COR-L47 (cell line): ENCODE measurements at places on chromosomes 7 and 10.

GRCh38 chr7:85341973-85342372 lies 155.1 kb upstream of the SEMA3D start:
- no peak for DNase-seq

GRCh38 chr10:75062506-75063299 lies 48.8 kb upstream of the SAMD8 start:
- no peak for DNase-seq

DNA sequence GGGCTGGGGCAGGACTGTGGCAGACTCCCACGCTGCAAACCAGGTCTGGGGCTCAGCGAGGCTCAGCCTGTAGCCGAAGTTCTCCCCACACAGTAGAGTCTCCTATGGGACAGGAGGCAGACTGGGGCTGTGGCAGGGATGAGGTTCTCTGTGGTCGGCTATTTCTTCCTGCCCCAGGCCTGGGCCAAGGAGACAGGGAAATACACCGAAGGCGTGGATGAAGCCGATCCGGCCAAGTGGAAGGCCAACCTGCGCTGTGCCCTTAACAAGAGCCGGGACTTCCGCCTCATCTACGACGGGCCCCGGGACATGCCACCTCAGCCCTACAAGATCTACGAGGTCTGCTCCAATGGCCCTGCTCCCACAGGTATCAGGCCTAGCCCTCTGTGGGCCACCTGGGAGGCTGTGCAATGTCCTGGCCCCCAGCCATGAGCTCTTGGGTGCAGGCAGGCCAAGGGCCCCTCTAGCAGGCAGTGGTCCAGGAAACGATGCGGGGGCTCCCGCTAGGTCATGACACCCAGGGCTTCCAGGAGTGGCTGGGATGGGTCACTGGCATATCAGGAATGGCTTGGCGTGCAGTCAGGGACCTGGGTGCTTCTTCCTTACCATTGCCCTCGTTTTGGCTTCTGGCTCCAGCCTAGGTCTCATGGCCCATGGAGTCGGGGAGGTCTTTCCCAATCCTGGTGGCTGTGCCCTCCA lies 8.1 kb downstream of the IRF5 start:
- no peak for DNase-seq

- no peak for DNase-seq
Measured at GRCh38 chr10:102267748-102268147, 22.4 kb downstream of the GBF1 start.

GRCh38 chr10:79937701-79938151 lies 11.2 kb downstream of the SFTPD start:
- no peak for DNase-seq

DNA sequence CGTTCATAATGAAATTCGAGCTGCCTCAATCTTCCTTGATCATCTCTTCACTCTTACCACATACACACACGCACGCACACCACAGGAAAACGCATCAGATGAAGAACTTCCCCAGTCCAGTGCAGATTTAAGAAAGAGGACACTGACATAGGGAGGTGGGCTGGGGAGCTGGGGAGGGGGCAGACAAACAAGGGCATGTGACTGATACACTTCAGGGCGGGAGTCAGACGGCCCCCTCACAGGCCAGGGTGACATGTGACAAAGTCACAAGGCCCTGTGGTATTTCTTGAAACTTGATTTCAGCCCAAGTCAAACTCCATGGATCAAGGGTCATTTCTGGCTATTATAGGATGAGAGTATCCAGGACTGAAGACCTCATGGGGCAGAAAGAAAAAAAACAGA lies 82.6 kb downstream of the KCNMA1 start:
- DNase-seq = no peak

- DNase-seq = no peak
Measured at GRCh38 chr7:106419455-106420182, 134.8 kb upstream of the NAMPT start.

DNA sequence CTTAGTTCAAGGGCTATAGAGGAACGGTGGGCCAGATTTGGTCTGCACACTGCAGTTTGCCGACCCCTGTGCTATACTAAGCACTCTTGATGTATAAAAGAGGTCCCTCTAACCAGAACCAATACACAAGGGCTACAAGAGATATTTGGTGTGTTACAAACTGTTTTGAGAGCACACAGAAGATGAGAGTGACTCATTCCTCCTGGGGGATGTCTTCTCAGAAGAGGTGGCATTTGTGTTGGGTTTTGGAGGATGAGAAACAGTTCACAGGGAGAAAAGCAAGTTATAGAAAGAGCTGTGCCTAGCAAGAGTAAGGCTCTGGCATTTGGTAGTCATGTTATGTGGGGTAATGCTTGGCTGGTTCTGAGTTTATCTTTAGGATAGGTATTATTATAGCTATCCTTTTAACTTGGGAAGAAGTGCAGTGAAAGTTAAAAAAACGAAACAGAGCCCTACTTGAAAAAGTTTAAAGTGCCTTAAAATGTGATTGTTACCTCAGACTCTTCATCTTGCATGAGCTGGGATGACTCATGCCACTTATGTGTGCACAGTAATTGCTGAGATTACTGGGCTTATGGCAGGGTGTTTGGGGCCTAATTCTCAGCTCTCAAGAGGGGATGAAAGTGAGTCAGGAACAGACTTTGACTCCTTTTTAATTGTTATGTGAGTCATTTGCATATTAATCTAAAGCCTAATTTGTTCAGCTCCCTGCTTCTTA lies 160.4 kb downstream of the KIF20B start:
- DNase-seq = no peak

- DNase-seq = no peak
Measured at GRCh38 chr10:51228714-51229100, 154.4 kb downstream of the PRKG1 start.

DNA sequence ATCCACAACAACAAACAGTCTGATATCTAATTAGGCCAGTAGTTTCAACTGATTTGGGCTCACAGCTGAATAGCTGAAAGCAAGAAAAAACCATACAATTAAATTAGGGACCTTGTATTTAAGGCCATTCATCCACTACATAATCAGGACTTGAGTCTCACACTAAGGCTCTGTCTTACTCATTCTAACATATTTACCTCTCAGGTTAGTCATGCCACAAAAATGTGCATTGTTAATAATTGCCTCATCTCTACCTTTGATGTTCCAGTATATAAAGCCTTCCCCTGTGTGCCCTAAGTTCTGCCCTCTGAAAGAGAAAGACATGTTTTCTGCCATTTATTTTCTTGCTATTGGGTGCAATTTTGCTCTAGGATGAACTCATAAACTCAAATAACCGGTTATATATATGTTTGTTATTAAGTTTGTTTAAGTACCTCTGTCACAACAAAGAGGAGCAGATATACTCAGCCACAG lies 5.3 kb upstream of the C1GALT1 start:
- no peak for DNase-seq

DNA sequence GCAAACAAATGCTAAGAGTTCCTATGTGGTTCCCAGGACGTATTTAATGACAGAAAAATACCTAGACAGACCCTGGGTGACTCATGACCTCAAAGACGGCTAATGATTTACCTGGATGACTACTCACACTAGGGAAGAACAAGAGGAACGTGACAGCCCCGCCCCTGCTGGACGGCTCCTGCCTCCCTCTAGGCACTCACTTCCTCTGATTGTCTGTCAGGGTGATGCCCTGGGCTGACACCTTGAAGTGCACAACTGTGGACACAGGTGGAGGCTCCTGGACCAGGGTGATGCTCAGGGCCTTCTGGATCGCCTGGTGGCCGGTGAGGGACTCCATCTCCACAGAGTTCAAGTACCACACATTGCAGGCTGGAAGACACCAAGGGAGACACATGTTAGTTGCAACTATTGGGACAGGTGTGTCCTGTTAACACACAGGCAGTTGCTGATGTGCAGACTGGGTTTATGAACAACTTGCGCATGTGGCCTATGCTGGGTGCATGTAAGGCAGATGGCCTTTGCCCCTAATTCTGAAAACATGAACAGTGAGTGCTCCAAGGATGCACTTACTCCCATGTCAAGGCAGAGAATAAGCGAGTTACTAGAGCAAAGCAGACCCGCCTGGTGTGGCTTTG lies 298.3 kb downstream of the TNS3 start:
- DNase-seq = no peak

DNA sequence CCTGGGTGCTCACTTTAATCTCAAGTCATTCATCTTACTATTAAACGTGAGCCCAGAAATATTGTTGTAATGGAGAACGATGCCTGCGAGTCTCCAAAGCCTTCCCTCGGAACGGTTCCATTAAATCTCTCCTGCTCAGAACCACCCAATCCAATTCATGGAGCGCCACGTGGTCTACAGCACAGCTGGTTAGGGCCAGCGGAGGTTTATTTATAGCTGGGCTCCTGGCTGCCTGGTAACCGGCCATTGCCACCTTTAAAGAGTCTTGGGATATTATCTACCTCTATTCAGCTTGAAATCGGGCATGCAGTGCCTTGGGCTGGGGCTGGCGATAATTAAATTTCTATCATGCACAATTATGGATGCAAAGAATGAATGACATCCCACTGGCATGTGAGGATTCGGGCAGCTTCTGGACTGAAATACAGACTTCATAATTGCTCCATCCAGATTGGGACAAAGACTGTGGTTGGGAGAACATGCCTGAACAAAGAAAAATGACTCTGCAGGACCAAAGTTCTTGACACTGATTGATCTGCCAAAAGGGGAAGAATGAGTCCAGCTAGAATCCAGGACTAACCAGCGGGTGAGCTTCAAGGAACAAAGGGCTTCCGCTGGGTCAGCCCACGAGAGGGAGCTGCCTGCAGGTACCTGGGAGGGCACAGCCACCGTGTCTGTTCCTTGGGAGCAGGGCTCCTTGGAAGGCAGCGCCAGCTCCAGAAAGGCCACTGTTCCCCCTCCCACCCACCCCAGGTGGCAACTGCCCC lies 7.3 kb downstream of the FAM20C start:
- no peak for DNase-seq

- no peak for DNase-seq
Measured at GRCh38 chr7:128388145-128388485, 21.7 kb downstream of the IMPDH1 start.

GRCh38 chr7:88576720-88577119 lies 182.8 kb upstream of the ZNF804B start:
- DNase-seq = no peak

- DNase-seq = no peak
Measured at GRCh38 chr10:75176046-75176445, 34.5 kb upstream of the VDAC2 start.

DNA sequence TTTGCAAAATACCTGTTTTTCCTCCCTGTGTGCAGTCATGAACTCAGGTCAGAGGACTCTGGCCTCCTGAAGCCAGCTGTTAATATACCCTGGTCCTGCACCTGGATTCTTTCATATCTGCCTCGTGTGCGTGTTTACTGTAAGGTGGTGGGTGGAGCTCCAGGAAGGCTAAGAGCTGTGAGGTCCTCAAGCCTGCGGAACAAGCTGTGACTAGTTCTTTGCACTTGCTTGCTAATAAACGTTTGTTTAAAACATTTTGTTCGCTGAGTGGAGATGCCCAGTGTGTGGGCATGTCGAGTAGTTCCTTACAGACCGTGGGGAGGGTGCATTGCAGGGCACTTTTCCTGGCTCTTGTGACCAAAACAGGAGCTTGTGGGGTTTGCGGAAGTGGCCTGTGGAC lies 139.0 kb downstream of the DOCK1 start:
- DNase-seq = no peak

DNA sequence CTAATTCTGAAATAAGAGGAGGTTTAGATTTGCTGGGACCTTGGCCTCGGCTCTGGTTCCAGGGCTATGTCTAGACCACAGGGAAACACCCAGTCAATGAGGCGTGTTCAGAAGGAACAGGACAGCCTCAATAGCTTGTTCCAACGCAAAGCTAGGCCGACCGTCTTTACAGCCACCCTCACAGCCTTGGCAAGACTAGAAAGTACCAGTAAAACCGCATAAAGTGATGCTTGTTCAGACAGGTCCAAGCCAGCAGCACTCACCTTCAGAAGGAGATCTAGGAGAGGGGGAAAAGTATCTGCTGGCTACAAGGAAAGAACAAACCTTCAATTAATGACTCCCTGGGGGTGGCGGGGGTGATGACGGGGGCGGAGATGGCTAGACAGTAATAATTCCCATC lies 50.1 kb upstream of the LMTK2 start:
- no peak for DNase-seq

GRCh38 chr10:33800545-33800944 lies 466.1 kb upstream of the NRP1 start:
- no peak for DNase-seq

- DNase-seq = no peak
Measured at GRCh38 chr10:8283986-8284385, 229.5 kb downstream of the GATA3 start.

GRCh38 chr7:99404235-99404976 lies 4.0 kb downstream of the PDAP1 start:
- DNase-seq = no peak

DNA sequence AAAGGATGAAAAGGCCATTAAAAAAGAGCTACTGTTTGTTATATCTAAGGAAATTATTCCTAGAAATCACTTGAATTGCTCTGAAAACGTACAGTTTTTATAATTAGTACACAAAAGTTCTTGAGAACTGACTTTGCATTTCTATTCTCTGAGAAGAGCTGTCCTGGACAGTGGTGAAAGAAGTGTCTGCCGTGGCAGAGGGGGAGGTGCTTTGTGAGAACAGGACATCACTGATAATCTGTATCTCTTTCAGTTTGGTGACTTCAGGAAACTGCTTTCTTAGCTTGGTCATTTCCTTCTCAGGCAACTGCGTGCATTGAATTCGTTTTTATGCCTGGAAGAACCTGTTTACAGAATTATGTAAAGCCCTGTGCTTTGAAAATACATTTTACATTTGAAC lies 52.1 kb downstream of the POLL start:
- no peak for DNase-seq

DNA sequence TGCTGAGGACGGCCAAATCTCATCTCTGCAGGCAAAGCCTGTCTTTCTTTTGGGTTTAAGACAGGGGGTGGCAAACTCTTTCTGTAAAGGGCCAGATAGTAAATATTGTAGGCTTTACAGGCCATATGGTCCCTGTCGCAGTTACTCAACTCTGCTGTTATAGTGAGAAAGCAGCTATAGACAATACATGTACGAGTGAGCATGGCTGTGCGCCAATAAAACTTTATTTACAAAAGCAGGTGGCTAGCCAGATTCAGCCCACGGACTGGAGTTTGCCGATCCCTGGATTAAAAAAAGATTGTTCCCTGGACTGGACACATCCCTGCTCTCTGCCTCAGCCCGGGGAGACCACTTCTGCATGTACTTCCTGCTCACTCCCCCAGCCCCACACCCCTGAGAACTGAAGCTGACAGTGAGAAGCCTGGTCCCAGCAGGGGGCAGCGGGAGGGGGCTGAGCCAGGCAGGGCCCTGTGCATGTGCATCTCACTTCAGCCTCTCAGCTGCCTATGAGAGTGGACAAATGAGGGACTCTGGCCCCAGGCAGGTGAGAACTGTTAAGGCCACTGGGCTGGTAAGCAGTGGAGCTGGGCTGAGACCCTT lies 392.4 kb downstream of the PLXNA4 start:
- no peak for DNase-seq

DNA sequence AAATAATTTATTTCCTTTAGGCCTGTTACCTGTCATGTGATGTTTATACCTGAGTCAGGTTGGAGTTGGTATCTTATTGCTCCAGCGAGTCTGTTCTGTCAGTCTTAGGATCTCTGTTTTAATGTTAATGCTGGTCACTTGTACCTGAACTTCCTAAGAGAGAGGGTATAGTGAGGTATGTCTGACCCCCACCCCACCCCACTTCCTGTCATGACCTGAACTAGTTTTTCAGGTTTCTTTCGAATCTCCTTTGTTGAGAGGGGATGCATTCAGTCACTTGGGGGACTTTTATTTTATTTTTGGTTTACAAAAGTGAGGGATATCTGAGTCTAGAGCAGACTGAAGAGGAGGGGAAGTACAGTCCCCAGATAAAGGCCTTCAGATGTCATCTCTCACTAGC lies 769.0 kb upstream of the COBL start:
- no peak for DNase-seq

- DNase-seq = no peak
Measured at GRCh38 chr10:85598646-85599045, 767.9 kb downstream of the GRID1 start.
